ENCODE measurements at places on chromosomes 5 and 9.

- no peak for DNase-seq
These were observed 12.8 kb upstream of the RPS23 start for GRCh38 chr5:82290908-82291307.

- DNase-seq, result no peak
These were observed 75.6 kb downstream of the NTNG2 start for GRCh38 chr9:132237481-132237880.

- DNase-seq, result no peak
These were observed 1096.0 kb downstream of the DTWD2 start for GRCh38 chr5:117892360-117892759.

DNA sequence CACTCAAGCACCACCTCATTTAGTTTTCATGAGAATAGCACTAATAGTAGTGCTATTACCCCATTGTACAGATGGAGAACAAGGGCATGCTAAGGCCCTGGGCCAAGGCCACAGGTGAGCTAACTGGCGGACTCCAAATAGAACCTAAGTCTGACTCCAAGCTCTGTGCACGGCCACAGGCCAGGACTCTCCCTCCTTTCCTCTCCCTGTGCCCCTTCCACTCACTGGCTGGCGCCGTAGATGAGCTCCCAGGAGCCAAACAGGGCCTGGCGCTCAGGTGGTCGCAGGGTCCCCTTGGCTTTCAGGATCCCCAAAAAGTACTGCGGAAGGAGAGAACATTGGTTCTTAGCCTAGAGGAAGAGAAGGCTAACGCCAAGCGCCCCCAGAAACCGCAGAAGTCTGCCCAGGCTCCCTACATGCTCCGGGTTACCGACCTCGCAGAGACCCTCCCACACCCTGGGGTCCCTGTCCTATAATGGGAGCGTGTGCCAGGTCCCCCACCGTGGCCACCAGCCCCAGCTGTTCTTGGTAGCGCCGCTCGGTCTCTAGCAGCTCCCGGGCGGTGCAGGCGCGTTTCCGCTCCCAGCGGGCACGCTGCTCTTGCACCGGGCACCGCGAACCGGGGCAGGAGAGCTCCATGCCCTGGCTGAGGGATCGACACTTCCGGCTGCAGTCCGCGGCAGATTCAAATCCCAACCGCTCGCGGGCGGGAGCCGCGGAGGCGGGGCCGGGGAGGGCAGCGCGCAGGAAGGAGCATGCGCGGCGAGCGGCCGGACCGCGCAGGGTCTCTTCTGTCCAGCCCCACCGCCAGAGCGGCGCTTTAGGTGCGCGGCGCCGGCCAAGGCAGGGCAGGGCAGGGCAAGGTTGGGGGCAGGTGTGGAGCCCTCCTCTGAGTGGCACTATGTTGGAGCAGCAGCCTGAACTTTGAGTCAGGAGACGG lies at the start of gene ARHGEF39:
Gene ARHGEF39 (minus strand): TSS at position 665 of the 940 bp plus-strand sequence. CDS start 26 bp downstream, at position 639.
- peak; percentile 67 for DNase-seq

Measured in inflammatory macrophage treated with lipopolysaccharide for 1 hour (primary cell).